ENCODE measurements at places on chromosomes 5 and 9.

- DNase-seq: no peak
Observed at GRCh38 chr5:35478856-35479682, 138.6 kb upstream of the SPEF2 start.

- DNase-seq: no peak
Observed at GRCh38 chr5:77235846-77236721, 25.6 kb downstream of the PDE8B start.

DNA sequence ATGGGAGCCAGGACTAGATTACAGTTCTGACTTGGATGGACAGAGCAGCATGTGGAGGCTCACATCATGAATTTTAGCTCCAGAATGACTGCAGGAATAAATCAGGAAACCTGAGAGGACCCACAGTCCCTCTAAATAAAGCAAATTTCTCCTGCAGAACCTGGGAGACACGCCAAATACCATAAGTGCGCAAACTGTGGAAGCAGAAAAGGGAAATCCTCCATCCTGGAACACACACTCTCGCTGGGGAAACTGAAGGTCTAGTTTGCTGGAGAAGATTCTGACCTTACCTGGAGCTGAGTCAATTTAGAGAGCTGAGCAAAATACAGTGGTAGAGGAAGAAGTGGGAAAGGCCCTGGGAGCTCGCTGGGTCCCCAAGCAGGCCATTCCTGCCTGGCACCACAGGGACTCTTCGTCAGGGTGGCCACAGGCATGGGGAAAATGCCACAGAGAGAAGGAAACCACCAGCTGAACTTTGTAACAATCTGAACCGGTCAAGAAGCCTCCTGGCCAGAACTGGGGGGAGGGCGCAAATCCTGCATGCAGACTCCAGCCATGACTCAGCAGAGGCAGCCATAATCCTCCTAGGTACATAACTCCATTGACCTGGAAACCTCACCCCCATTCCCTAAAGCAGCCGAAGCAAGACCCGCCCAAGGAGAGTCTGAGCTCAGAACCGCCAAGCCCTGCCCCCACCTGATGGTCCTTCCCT lies 390.9 kb downstream of the LRRC70 start:
- DNase-seq: no peak

DNA sequence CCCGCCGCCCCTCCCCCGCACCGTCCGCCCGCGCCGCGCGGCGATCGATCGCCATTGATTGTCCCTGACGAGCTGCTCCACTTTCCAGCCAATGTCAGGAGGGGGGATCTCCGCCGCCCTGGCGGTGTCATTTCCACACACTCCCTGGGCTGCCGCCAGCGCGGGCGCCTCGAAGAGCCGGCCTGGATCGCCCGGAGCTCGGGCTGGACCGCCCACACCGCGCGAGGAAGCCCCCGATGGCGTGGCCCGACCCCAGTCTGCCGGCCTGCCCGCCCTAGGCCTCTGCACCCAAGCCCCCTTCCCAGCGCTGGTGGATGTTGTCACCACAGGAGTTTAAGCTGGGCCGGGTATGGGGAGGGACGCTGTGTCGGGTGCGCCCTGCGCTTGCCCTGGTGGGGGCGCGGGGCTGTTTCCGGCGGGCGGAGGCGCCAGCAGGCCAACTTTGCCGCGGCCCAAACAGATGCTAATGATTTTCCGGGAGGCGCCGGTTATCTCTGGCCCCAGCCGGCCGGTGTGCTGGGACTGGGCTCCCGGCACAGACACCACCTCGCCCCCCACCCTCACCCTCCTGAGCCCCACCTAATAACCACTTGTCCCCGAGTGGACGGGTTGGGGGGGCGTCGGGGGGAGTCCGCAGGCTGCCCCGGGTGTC lies 10.6 kb upstream of the CXXC5 start:
- DNase-seq: no peak

DNA sequence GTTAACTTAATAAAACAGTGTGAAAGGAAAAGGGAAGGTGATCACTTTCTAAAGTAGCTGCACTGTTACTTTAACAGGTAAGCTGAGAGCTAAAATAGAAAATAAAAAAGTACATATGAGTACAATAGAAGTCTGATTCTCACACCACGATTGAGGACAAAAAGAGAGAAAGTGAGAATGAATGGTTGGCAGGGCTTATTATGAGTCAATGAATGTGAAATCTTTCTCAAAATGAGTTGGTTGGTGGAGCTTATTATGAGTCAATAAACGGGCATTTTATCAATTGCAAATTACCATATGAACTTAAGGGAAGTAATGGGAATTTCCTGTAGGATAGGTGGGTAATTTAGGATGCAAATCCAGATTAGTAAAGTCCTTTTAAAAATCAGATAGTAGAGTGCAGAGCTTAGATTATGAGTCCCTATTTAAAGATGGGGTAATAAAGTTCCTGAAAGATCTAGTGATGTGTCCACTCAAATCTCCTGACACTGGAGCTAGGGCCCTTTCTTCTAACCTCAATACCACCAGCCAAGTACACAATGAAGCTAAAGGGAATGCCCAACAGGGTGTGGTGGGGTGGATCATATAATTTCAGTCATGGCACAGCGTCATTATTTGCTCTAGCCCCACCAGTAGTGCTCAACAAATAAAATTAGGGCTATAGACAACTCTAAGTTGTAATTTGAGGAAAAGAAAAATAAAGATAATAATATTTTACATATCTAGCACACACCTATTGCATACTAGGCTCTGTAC lies 21.1 kb upstream of the TLR4 start:
- no peak for DNase-seq

DNA sequence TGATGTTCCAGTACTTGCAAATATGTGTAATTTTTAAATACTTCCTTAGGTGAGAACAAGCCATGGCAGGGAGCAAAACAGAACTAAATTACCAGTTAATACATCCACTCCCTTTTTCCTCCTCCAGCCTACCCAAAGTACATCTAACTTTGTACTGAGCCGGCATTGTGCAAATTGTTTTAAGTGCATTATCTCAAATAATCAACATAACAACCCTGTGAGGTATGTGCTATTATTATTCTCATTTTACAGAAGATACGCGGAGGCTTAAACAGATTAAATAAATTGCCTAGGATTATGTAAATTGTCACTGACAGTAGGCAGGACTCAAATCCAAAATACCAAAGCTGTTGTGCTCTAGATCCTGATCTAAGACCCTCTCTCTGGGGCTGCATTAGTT lies 55.5 kb upstream of the KLF4 start:
- no peak for DNase-seq

DNA sequence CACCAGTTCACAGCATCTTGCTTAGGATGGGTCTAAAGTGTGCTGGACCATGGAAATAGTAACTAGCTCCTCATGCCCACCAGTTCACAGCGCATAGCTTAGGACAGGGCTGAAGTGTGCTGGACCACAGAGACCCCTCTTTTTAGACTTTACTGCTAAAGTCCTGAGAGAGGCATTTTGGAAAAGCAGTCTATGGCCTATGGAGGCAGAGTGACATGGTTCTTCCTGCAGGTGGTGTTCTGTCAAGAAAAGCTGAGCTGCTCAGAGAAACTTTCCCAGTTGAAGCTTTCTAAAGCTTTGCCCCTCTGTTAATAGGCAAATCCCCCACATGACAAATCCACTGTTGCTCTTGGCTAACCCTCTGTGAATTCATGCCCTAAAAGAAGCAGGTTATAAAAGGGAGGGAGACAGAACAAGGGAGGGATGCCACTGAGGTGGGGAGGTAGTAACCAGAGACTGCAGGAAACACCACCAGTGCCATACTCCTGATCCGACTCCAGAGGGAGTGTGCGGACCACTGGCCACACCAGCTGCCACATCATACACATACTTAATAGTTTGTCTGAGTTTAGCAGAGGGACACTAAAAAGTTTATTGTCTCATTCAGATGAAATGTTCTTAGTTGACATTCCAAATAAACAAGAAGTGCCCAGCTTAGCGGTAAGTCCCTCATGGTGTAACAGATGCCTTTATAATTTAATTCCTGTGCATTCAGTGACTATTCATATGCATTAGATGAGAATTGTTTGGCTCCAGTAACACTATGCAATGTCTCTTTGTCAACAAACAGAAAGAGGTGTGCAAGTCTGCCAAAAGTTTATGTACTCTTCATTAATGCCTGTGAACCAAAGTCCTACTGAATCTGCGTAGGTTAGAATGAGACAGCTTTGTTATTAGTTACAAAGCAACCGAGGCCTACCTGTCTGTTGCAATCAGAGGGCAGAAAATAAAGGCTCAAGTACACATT lies 236.2 kb upstream of the NFIL3 start:
- no peak for DNase-seq

DNA sequence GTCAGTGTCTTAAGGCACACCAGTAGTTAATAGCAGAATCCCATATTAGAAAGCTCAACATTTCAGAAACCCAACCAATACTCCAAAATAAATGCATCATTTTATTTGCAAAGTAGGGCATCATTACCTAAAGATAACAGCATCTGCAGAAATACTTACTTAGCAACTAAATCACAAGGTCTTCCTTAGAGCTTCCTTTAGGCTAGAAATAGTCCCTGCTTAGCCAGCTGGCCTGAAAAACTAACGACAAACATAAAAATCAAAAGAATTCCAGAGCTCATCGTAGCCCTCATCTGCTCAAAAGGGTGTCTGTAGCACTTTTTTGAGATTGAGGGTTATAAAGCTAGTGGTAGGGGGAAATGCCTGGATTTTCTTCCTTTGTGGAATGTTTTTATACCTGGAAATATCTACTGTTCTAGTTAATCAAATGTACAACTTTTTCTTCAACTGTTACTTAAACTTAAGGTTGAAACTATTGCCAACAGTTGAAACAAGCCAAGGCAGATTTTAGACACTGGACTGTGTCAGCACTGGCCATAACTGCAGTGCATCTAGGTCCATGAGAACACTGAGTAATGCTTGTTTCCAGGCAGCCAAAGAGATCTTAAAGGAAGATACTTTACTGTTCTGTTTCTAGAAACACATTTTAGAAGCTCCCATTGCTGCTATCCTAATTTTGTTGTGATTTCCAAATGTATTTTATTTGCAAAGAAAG lies 129.4 kb upstream of the RASA1 start:
- no peak for DNase-seq

DNA sequence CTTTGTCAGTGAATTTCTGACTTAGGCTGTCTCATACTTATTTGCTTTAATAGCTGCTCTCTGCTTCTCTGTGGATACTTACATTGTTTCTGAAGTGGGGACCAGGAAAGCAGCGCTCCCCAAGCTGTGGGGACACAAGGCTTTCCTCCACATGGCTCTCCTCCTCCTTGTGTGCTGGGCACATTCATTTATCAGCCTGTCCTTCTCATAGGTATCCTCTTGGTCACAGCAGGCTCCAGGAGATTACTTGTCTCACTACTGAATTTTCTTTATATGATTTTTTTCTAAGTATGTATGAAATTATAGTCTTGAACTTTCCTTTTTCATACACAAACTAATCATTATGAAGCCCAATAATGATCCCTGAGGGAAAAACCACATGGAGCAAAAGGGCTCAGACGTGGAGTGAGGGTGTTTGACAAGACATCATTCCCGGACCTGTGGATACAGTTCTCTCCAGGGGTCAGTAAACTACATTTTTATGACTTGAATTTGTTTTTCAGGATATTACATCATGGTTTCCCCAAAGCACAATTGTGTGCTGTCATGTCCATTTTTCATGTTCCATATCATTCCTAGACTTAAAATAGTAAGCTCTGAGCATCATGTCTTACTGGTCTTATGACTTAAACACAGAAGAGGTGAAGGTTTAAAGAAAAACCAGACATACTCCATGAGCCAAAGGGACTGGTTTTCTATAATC lies 234.5 kb downstream of the PCSK1 start:
- DNase-seq: no peak

- DNase-seq: no peak
Observed at GRCh38 chr5:96816991-96817390, 9.2 kb upstream of the ERAP1 start.

DNA sequence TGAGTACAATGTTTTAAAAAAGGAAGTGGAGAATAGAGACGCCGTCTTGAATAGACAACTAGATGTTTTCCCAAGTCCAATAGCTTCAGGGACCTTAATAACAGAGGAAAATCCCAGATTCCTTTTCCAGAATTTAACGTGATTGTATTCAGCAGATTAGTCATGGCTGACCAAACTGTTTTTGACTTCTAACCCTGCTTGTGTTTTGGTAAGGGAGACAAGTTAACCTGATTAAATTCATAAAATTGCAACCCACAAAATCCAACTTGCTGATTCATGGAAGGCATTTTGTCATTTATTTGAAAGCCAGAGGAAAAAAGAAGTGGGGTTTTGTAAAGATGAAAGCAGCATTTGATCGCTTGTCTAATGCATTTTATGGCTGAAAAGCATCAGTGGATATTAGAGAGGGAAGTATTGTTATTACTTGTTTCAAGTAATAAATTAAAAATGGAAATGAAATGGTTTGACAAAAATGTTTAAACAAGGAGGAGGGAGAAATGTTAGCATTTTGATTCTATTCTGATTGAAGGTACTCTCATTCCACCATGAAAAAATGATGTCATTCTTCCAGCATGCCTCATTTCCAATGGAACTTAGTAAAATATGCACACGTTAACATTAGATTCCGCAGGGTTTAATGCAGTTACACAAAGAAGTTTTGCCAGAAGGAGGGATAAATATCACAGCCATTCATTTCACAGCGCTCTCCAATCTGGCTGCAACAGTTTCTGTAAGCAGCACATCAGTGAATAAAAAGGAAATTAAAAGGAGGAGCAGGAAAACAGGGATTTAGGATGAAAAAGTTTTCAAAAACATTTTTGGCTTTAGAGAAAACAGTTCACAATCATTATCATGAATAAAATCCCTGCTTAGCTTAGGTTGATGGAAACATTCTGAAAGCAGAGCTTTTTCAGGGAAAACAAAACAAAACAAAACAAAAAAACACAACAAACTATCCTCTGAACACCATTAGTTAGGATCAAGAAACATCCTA lies 314.7 kb downstream of the PRR16 start:
- DNase-seq: no peak

DNA sequence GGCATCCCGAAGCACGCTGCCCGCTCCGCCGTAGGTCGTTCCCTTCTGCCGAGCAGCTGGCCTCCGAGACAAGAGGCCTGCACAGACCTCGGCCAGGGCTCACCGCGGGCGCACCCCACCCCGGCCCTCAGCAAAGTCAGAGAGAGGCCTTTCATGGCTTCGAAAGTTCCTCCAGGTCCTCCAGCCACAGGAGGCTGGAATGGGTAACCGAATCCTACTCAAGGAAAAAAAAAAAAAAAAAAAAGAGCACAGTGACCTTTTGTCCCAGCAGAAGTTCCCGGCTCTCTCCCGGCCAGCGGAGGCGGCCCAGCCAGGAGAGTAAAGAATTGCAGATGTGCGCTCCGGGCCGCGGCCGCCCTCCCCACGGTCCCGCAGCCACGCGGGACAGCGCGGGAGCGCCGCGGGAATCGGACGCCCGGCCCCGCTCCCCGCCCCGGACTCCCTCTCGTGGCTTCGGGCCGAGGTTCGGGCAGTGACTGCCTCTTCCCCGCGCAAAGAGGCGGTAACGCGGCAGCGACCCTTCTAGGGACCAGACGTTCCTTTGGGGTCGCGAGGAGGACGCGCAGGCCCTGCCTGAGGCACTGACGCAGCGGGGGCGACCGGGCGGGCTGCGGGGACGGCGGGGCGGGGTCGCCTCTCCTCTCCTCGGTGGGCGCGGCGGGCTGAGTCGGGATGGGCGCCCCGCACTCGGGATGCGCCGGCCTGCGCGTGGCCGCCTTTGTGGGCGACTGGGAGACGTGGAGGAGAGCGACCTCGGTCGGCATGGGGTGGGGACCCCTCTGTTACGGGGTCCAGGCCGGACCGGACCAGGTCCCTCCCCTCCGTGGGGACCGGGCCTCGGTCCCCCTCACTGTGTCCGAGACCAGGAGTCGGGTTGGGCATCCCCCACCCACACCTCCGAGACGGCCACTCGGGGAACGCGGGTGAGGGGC lies 754 bp downstream of the GFPT2 start:
- no peak for DNase-seq

GRCh38 chr5:14983666-14984441 lies 112.3 kb upstream of the ANKH start:
- no peak for DNase-seq

GRCh38 chr5:1834022-1834551 lies 32.9 kb downstream of the NDUFS6 start:
- no peak for DNase-seq

Measured in stimulated activated CD4-positive, alpha-beta T cell treated with anti-CD3 and anti-CD28 coated beads, Interleukin-1b, Interleukin-23, amount 100 ng/mL, for 1 hour (primary cell).